ENCODE measurements at places on chromosomes 4 and X.

GRCh38 chr4:39103291-39103690, 41.3 kb downstream of the KLHL5 start:
- DNase-seq = no peak

DNA sequence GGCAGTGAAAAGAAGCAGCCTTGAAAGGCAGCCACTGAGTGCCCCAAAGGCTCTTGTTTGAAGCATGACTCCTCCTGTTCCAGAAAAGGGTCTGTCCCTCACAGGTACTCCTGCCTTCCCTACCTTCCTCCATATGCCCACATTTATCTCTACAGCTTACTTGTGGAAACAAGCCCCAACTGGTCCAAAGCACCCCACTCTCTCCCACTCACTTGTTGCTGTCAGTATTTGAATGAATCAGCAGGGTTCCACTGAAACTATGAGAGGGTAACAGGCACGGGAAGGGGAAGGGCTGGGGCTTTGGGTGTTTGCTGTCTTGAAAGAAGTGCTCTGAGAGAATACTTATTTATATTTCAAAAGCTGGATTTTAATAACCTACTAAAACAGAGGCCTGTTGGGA, 34.9 kb downstream of the GPR143 start:
- DNase-seq = no peak

DNA sequence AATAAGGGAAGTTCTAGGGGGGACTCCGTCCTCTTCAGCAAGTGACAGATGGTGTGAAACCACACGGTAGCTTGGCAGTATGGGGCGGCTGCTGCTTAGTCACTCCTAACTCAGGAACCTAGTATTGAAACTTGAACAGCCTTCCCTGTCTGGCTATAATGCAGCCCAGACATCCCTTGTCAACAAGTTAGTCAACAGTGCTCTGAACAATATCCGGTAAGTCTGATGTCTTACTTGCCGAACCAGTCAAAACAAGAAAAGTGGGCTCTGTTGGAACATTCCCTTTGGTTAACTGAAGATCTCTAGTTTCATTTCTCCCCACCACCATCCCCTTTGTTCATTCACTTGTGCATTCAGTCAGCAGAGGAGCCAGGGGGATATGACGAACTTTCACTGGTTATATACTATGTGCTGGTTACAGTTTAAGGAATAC, 18.7 kb upstream of the CXCL13 start:
- DNase-seq = no peak

DNA sequence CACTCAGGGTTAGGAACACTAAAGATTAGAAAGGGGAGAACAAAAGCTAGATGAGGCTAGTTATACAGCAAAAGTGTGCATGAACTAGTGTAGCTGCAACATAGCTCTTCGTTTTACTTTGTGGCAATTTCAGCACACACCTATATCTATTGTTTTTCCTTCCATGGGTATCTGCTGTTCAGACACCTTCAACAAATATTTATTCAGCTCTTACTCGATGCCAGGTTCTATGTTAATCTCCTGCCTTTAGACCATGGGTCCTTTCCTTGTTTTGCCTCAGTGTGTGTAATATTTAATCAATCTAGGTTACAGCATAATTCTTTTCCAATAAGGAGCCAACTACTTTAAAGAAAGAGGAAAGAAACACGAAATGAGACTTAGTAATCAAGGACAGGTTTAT, 10.4 kb upstream of the FAM9A start:
- no peak for DNase-seq

GRCh38 chr4:7200801-7201200, 8.5 kb downstream of the SORCS2 start:
- DNase-seq = no peak

- DNase-seq = no peak
These were observed 520.8 kb downstream of the RAB28 start for GRCh38 chr4:12963291-12963690.

DNA sequence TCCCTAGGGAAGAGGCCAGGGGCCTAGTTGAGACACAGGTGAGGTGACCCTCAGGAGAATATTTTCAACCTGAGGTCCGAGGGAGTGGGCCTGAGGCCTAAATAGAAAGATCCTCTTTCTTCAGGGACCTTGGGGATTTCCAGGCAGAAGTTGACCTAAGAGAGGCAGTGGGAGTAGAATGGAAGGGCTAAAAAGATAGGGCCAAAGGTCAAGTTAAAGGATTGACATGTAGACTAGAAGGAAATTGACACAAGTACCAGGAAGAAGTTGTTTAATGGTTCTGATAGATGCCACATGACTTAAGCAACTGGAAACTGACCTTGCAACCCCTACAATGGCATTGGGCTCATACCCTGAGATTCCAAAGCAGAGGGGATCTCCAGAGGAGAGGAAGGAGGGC, 76.9 kb downstream of the SHROOM3 start:
- DNase-seq = no peak
